Ascending aorta (tissue), 2 donors: ENCODE measurements at places on chromosomes 12 and 14. TPM values are rescaled to one million over a fixed set of nuclear protein-coding genes. Genes with fewer than 3 reads are reported as not detected.

Gene LETMD1
- total RNA-seq, result 8.6 TPM

Gene KRT74
- not detected for total RNA-seq

Gene AQP5
- not detected for total RNA-seq

- no peaks in the 10 kb centered on the region for H3K4me1 ChIP-seq
- no peak for DNase-seq
- H3K4me3 ChIP-seq, result peak overlapping the region; percentile 87
- H3K27me3 ChIP-seq, result no peaks in the 10 kb centered on the region
- peak overlapping the region; percentile 99 for H3K27ac ChIP-seq
- no peaks in the 10 kb centered on the region for H3K36me3 ChIP-seq
Measured at GRCh38 chr12:14775636-14775980, 27.7 kb downstream of the WBP11 start.

GRCh38 chr14:44833376-44834060, 128.2 kb downstream of the KLHL28 start:
- no peaks in the 10 kb centered on the region for H3K4me1 ChIP-seq
- H3K36me3 ChIP-seq, result no peaks in the 10 kb centered on the region
- no peaks in the 10 kb centered on the region for H3K27me3 ChIP-seq

GRCh38 chr14:64753999-64754398, 49.8 kb downstream of the PLEKHG3 start:
- no peak for DNase-seq
- H3K36me3 ChIP-seq, result no peaks in the 10 kb centered on the region
- no peaks in the 10 kb centered on the region for H3K27me3 ChIP-seq
- H3K27ac ChIP-seq, result no peak overlapping the region
- H3K4me3 ChIP-seq, result no peak overlapping the region

DNA sequence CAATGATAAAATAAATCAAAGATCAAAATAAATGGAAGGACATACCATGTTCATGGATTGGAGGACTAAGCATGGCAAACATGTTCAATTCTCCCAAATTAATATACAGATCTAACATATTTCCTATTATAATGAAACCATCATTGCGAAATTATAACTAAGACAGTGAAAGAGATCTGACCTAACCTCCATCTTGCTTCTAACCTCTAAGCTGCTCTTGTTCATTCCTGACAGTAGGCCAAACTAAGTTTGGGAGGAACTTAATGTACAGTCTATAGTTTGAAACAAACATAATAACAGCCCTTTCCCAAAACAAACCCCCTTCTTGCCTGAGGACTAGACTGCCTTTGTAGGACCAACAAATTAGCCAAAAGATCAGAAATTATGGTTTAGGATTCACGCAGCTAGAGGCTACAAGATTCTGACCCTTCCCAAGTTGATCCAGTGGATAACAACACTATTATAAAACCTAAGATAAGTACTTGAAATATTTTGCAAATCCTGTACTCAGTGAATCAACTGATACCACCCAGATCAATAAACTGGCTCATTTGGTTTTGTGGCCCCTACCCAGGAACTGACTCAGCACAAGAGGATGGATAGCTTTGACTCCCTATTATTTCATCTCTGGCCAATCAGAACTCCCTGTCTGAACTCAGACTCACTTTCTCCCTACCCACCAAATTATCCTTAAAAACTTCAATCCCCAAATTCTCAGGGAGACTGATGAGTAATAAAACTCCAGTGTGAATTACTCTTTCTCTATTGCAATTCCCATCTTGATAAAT, 41.7 kb upstream of the OR5AU1 start:
- no peaks in the 10 kb centered on the region for H3K36me3 ChIP-seq
- no peak for DNase-seq
- H3K4me1 ChIP-seq, result no peaks in the 10 kb centered on the region

- no peak for DNase-seq
- peaks cover 11% of the 10 kb centered on the region for H3K36me3 ChIP-seq
- no peak overlapping the region for H3K4me3 ChIP-seq
- peaks cover 77% of the 10 kb centered on the region for H3K4me1 ChIP-seq
- peak overlapping the region; percentile 89 for H3K27ac ChIP-seq
Measured at GRCh38 chr12:120229487-120230325, 28.8 kb upstream of the RPLP0 start.

- no peak overlapping the region for H3K27ac ChIP-seq
- H3K36me3 ChIP-seq, result no peaks in the 10 kb centered on the region
- DNase-seq, result no peak
- no peak overlapping the region for H3K4me3 ChIP-seq
- H3K27me3 ChIP-seq, result no peaks in the 10 kb centered on the region
Measured at GRCh38 chr14:56008150-56008549, 110.1 kb upstream of the PELI2 start.
